ENCODE measurements at places on chromosomes 3 and 15. TPM values are rescaled to one million over a fixed set of nuclear protein-coding genes. Genes with fewer than 3 reads are reported as not detected.

Gene EAF2
- 4.8 TPM for total RNA-seq

Gene ROBO2
- 17.7 TPM for total RNA-seq

Gene HESX1
- total RNA-seq = 7.9 TPM

Gene FANCI
- total RNA-seq = 45.0 TPM

Gene FAM107A
- total RNA-seq = 17.8 TPM

Gene CEMIP
- total RNA-seq = 21.5 TPM

Gene SLC12A1
- total RNA-seq = 0.62 TPM

Gene MYO5A
- total RNA-seq = 35.5 TPM

Gene RARB
- total RNA-seq = 0.63 TPM

Gene NPAP1
- total RNA-seq = 14.6 TPM

Gene NR2E3
- total RNA-seq = 4.8 TPM

Gene C3orf70
- total RNA-seq = 21.0 TPM

Gene IGF1R
- 172 TPM for total RNA-seq

Gene MYZAP
- total RNA-seq = 3.3 TPM

Gene TMC3
- total RNA-seq = 0.31 TPM

Gene GABRG3
- 6.9 TPM for total RNA-seq

Gene TTLL3
- 163 TPM for total RNA-seq

Gene MASP1
- total RNA-seq = 0.55 TPM

Gene LRRC49
- 35.4 TPM for total RNA-seq

Gene PRICKLE2
- 10.1 TPM for total RNA-seq

Gene ARL6
- total RNA-seq = 10.6 TPM

Gene STRC
- 20.1 TPM for total RNA-seq

Gene CDAN1
- 27.5 TPM for total RNA-seq

Gene TGM5
- 2.1 TPM for total RNA-seq

Gene GP5
- 0.06 TPM for total RNA-seq

Gene TMIE
- total RNA-seq = 2.3 TPM

Gene AGBL1
- 0.94 TPM for total RNA-seq

Gene A4GNT
- total RNA-seq = not detected

Gene MFN1
- total RNA-seq = 39.5 TPM

Gene CYP1A2
- 0.31 TPM for total RNA-seq

Gene CCR4
- 3.0 TPM for total RNA-seq

Gene CCR8
- total RNA-seq = not detected
